PC-3 (cell line): ENCODE measurements at places on chromosomes 3 and 15. TPM values are rescaled to one million over a fixed set of nuclear protein-coding genes. Genes with fewer than 3 reads are reported as not detected.

DNA sequence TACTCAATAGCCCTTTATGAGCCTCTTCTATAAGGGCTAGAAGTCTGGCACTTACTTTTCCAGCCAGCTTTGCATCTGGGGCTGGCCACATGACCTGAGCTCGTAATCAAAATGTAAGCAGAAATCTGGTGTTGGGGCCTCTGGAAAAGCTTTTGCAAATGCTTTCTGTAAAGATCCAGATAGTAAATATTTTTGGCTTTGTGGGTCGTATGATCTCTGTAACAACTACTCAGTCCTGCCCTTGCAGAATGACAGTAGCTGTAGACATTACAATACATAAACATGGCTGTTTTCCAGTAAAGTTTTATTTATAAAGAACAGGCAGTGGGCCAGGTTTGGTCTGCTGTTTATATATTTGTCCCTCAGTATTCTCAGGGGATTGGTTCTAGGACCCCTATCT, 46.2 kb upstream of the THRB start:
- H3K27me3 ChIP-seq: no peaks in the 10 kb centered on the region
- no peak overlapping the region for H3K4me3 ChIP-seq
- H3K4me1 ChIP-seq: peaks cover 4% of the 10 kb centered on the region
- no peak overlapping the region for H3K27ac ChIP-seq

GRCh38 chr3:69090021-69090420, 5.3 kb downstream of the ARL6IP5 start:
- peaks cover 31% of the 10 kb centered on the region for H3K4me1 ChIP-seq
- H3K4me3 ChIP-seq: no peak overlapping the region
- DNase-seq: peak; percentile 54
- H3K36me3 ChIP-seq: no peaks in the 10 kb centered on the region
- no peaks in the 10 kb centered on the region for H3K27me3 ChIP-seq

- no peaks in the 10 kb centered on the region for H3K27me3 ChIP-seq
- H3K4me1 ChIP-seq: peaks cover 7% of the 10 kb centered on the region
- peaks cover 7% of the 10 kb centered on the region for H3K36me3 ChIP-seq
- H3K27ac ChIP-seq: no peak overlapping the region
- DNase-seq: no peak
- no peak overlapping the region for H3K4me3 ChIP-seq
Measured at GRCh38 chr15:80168421-80168820, 15.6 kb downstream of the FAH start.

The SLC12A1 gene
- not detected in 2 replicates for total RNA-seq

GRCh38 chr15:82698711-82699345, 10.8 kb downstream of the AP3B2 start:
- H3K27me3 ChIP-seq: peaks cover 14% of the 10 kb centered on the region
- no peaks in the 10 kb centered on the region for H3K4me1 ChIP-seq
- no peak overlapping the region for H3K4me3 ChIP-seq
- no peak overlapping the region for H3K27ac ChIP-seq
- DNase-seq: no peak

DNA sequence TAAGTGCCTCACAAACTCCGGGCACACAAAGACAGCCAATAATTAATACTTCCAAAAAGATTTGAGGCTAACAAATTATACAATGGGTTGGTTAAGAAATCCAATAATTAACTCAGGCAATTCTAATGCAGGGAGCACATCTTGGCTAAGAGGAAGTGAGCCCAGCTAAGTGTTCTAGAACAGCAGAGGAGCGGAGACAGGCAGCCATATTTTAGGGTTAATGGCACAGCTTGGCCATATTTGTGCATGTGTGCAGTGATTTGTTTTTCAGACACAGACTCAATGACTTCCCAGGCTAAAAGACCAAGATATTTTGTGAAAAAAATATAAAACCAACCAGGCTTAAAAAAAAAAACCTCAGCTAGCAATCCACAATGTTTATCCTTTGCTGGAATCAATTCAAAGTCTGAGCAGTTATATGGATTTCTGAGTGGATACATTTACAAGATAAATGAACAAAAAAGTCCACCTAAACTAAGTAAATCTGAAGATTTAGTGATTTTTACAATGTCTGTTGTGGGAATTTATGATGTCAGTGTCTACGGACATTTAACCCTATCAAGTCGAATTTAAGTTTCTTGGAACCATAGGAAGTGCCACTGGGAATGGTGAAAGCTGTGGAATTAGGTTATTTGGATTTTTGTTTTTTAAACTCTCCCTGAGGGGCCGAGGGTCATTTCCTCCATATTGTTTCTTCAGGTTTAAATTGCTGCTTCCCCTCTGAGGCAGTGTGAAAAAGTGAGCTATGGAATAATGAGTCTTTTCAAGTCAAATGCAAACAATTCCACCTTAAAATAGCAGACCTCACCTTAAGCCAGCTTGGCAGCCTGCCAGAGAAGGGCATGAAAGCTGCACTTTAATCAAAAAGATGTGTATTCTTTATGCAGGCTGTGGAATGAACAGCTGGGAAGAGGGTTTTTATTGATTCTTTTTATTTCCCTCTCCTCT, 413.7 kb upstream of the TBL1XR1 start:
- H3K4me1 ChIP-seq: peaks cover 43% of the 10 kb centered on the region
- H3K27me3 ChIP-seq: no peaks in the 10 kb centered on the region
- no peak overlapping the region for H3K27ac ChIP-seq
- no peaks in the 10 kb centered on the region for H3K36me3 ChIP-seq
- no peak overlapping the region for H3K4me3 ChIP-seq

The DHFR2 gene
- 2.2 and 2.6 TPM in 2 replicates for total RNA-seq

DNA sequence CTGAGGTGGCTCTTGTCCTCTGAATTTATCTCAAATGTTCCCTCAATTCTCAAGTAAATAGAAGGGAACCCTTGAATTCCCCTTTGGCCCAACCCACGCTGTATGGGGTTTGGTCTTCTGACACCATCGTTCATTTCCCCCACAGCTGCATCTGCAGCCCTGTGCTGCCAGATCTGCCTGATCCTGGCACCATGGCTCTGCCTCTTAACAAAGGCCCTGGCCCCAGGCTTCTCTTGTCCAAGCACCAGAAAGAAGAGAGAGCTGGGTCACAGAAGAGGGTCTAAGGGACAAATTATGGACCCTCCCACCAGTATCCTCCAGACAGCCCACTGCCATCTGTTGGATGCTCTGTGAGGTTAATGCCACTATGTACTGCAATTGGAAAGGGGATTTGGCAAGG, 1.8 kb downstream of the MAP1A start:
- H3K4me1 ChIP-seq: no peaks in the 10 kb centered on the region
- H3K36me3 ChIP-seq: no peaks in the 10 kb centered on the region
- H3K27me3 ChIP-seq: no peaks in the 10 kb centered on the region
- DNase-seq: no peak
- H3K27ac ChIP-seq: no peak overlapping the region

- H3K36me3 ChIP-seq: peaks cover 28% of the 10 kb centered on the region
- H3K4me1 ChIP-seq: peaks cover 24% of the 10 kb centered on the region
- H3K27me3 ChIP-seq: no peaks in the 10 kb centered on the region
- no peak overlapping the region for H3K4me3 ChIP-seq
- DNase-seq: no peak
Measured at GRCh38 chr15:69459066-69459465, 6.4 kb downstream of the RPLP1 start.

GRCh38 chr3:38574411-38575278, 74.8 kb downstream of the SCN5A start:
- no peak overlapping the region for H3K27ac ChIP-seq
- peaks cover 26% of the 10 kb centered on the region for H3K27me3 ChIP-seq
- no peak for DNase-seq
- no peak overlapping the region for H3K4me3 ChIP-seq
- no peaks in the 10 kb centered on the region for H3K4me1 ChIP-seq
- H3K36me3 ChIP-seq: no peaks in the 10 kb centered on the region

The NEK11 gene
- 3.1 and 5.8 TPM in 2 replicates for total RNA-seq

DNA sequence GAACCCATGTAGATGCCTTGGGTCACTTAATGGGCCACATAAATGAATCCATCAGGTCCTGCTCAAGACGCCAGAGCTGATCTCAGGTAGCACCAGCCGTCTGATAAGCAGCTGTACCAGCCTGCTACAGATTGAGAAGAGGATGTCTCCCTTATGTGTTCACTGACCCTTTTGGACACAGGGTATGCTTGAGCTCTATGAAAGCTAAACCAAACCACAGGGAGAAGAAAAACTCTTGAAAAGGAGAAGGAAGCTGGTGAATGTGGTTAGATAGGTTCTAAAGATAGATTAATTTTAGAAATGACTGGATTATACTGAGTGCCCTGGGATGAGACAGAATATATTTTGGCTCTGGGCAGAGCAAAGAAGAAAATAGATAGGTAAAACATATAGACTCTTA, 187.5 kb downstream of the SPATA16 start:
- DNase-seq: no peak
- H3K36me3 ChIP-seq: no peaks in the 10 kb centered on the region
- H3K27ac ChIP-seq: no peak overlapping the region
- H3K27me3 ChIP-seq: peaks cover 67% of the 10 kb centered on the region
- H3K4me1 ChIP-seq: no peaks in the 10 kb centered on the region

GRCh38 chr3:20319551-20319950, 133.5 kb upstream of the SGO1 start:
- no peak for DNase-seq
- no peak overlapping the region for H3K27ac ChIP-seq
- no peak overlapping the region for H3K4me3 ChIP-seq
- H3K27me3 ChIP-seq: no peaks in the 10 kb centered on the region; the same call in 1 of the 2 replicates

GRCh38 chr15:25497934-25498333, 59.1 kb upstream of the UBE3A start:
- H3K27ac ChIP-seq: no peak overlapping the region
- no peaks in the 10 kb centered on the region for H3K27me3 ChIP-seq
- H3K4me1 ChIP-seq: no peaks in the 10 kb centered on the region
- H3K36me3 ChIP-seq: no peaks in the 10 kb centered on the region
- peak; percentile 12 for DNase-seq
- no peak overlapping the region for H3K4me3 ChIP-seq

DNA sequence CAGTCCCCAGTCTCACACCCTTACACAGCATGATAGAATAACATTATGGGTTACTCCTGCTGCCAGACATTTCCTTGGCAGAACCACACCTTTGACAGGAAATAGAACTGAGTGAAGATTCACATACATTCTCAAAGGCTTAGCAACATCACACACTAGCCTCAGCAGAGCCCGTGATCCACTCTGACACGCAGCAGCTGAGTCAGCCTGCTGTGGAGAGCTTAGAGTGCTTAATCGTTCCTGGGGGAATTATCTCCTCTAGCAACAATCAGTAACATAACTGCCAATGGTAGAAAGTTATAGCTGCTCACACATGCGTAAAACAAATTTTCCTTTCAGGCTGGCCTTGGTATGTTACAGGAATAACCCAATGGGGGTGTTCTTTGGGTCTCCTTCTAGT, 382.1 kb downstream of the GAP43 start:
- H3K4me1 ChIP-seq: peaks cover 27% of the 10 kb centered on the region
- no peaks in the 10 kb centered on the region for H3K36me3 ChIP-seq
- H3K27me3 ChIP-seq: no peaks in the 10 kb centered on the region
- peak; percentile 76 for DNase-seq

GRCh38 chr3:184786280-184786941, 25.6 kb upstream of the VPS8 start:
- no peak overlapping the region for H3K27ac ChIP-seq
- peaks cover 8% of the 10 kb centered on the region; the same call in 1 of the 2 replicates for H3K4me1 ChIP-seq
- no peaks in the 10 kb centered on the region for H3K27me3 ChIP-seq
- no peak overlapping the region for H3K4me3 ChIP-seq
- DNase-seq: no peak

The GRK7 gene
- 0.12 TPM in 1 of 2 replicates, not detected in the other for total RNA-seq

The CPNE4 gene
- total RNA-seq: not detected in 2 replicates

The GAP43 gene
- total RNA-seq: not detected in 2 replicates

DNA sequence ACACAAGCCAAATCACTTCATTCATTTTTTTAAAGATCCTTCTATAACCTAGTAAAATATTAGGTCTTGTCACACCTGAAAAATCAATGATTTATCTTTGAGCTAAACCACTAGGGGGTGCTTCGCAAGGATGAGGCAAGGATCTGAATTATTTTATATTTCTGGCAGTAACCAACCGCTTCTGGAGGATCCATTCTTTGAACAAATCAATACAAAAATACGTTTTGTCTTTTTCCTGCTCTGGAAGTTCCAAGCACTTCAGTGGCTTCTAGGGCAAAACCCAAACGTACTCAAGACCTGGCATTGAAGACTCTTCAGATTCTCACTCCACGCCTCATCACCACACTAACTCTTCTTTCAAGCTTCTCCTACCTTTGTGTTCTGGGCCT, 486 bp downstream of the LSG1 start:
- peak overlapping the region; percentile 87 for H3K4me3 ChIP-seq
- H3K36me3 ChIP-seq: peaks cover 16% of the 10 kb centered on the region; the same call in 1 of the 2 replicates
- H3K27me3 ChIP-seq: no peaks in the 10 kb centered on the region

- H3K36me3 ChIP-seq: no peaks in the 10 kb centered on the region
- no peaks in the 10 kb centered on the region for H3K27me3 ChIP-seq
- H3K27ac ChIP-seq: no peak overlapping the region
- peak overlapping the region; percentile 87 for H3K4me3 ChIP-seq
Measured at GRCh38 chr3:57164217-57164656, 916 bp downstream of the IL17RD start.

GRCh38 chr3:16332904-16333426, 68.0 kb downstream of the OXNAD1 start:
- H3K36me3 ChIP-seq: peaks cover 13% of the 10 kb centered on the region; the same call in 1 of the 2 replicates
- no peaks in the 10 kb centered on the region for H3K4me1 ChIP-seq
- no peak overlapping the region for H3K27ac ChIP-seq
- DNase-seq: no peak
- H3K27me3 ChIP-seq: no peaks in the 10 kb centered on the region

The PLA2G4F gene
- total RNA-seq: 5.5 and 5.8 TPM in 2 replicates

DNA sequence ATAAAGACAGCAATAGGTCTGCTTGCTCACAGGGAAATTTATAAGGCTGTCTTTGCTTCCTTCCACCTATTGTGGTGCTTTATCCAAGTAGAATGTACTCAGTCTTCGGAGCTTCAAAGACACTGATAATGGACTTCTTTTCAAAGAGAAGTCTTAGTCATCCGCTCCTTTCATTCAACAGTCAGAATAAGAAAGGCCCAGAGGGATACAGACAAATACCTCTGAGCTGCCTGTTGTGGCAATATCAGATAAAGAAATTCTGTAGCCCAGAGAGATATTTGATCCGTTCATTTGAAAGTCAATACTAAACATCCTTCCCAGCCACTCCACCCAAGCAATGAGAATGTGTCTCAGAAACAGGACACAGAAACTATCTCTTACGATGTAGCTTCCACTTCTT, 110.0 kb downstream of the FHIT start:
- no peaks in the 10 kb centered on the region for H3K4me1 ChIP-seq
- H3K4me3 ChIP-seq: no peak overlapping the region
- no peak for DNase-seq
- H3K27ac ChIP-seq: no peak overlapping the region
- H3K27me3 ChIP-seq: no peaks in the 10 kb centered on the region

GRCh38 chr15:55770261-55770660, 27.3 kb upstream of the PRTG start:
- H3K4me1 ChIP-seq: no peaks in the 10 kb centered on the region
- no peak for DNase-seq
- no peak overlapping the region for H3K27ac ChIP-seq
- H3K27me3 ChIP-seq: no peaks in the 10 kb centered on the region

- H3K27ac ChIP-seq: peak overlapping the region; percentile 81
- DNase-seq: peak; percentile 89
- peaks cover 47% of the 10 kb centered on the region for H3K4me1 ChIP-seq
- no peaks in the 10 kb centered on the region for H3K27me3 ChIP-seq
- no peak overlapping the region for H3K4me3 ChIP-seq
- no peaks in the 10 kb centered on the region for H3K36me3 ChIP-seq
Measured at GRCh38 chr3:189298469-189299375, 127.0 kb downstream of the TPRG1 start.
